ENCODE measurements at places on chromosomes 16 and 17.

- DNase-seq = no peak
Observed at GRCh38 chr17:3038941-3039340, 24.5 kb downstream of the OR1D5 start.

- DNase-seq = no peak
Observed at GRCh38 chr16:50944436-50944835, 202.6 kb downstream of the CYLD start.

DNA sequence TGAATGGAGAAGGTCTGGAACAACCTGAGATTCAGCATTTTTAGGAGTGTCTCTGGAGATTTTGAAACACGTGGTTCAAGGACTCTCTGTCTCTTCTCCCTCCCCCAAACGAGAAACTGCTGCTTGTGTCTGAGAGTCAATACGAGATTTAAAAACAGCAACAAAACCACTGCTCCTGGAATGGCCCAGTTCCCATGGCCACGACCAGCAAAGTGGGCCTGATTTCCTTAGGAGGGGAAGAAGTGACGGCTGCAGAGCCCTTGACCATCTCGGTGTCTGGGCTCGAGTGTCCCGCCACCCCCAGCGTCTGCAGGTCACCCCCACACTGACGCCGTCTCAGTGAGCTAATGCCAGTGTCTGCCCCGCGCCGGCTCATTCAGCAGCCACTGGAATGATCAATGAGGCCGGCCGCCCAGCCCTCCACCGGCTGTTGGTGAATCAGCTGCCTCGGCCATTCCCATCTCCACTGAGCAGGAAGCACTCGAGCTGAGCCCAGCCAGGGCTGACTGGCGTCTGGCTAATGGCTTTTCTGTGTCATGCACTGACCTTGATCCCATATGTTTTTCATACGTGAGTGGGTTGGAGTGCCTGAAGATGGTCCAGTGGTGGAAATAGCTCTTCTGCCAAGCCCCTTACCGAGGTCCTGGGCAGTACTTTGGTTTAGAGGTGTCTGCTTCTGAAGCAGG lies 151.8 kb downstream of the PITPNC1 start:
- no peak for DNase-seq

DNA sequence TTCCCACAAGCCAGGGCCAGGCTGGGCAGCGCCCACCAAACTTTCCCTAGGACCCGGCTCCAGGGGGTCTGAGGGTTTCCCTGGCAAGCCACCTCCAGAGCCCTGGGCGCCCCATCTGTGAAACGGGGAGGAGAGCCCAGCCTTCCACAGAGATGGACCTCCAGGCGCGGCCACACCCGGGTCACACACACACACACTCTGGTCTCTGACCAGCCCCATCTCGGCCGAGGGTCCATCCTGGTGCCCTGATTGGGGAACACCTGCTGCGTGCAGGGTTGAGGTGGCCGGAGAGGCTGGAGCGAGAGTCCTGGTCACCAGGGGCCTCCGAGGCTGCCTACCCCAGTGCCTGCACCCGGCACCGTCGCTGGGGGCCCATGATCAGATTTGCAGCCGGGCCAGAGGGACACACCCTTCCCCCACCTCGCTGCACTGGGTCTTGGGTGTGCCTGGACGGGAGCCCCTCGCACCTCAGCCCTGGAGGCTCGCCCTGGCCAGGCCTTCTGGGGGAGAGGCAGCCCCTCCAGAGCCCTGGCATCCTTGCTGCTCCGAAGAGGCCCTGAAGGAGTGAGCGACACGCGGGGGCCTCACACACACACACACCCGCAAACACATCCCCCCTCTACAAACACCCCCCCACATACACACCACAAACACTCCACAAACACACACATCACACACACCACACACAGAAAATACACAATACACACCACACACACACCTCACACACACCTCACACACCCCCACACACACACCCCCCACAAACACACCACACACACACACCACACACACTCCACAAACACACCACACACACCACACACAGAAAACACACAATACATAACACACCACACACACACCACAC lies 29.7 kb downstream of the SLC25A10 start:
- no peak for DNase-seq

DNA sequence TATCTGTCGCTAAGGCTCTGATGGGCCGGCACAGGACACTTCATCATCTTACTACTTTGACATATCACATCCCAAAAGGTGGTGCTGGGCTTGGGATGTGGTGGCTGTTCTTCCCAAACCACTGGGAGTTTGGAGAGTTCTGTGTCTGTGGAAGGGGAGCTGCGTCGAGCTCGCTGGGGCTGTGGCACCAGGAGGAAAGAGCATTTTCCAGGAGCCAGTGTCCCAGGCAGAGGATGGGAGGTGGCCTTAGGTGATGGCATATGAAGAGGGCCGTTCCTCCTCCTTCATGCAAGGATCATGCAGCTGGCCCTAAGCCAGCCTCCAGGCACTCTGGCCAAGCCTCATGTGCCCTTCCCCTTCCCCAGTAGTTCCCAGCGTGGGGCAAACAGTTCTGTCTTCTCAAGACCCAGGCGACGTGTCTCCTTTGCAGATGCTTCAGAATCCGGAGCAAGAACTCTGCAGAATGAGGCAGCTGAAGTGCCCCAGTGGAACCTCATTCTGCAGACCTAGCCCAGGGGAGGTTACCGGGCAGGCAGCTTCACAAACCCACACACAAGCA lies 89.4 kb upstream of the TNRC6C start:
- DNase-seq = no peak

- no peak for DNase-seq
Observed at GRCh38 chr17:67256075-67256732, 11.2 kb upstream of the HELZ start.

DNA sequence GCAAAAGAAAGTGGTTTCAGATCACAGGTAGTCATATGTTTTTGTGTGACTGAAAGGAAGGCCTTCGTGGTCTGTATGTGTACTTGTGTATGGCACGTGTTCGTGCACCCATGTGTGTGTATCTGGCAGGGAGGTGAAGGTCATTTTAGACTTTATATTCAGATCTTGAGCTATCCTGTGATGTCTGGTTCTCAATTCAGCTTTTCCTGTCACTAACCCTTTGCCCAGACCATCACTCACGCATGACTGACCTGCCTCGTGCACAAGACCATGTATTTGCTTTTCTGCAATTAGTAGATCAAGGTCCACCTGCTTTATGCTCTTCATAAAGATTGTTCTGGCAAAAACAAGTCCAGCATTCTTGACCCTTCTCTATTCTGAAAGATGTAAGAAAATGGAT lies 139.7 kb upstream of the MAF start:
- DNase-seq = no peak

DNA sequence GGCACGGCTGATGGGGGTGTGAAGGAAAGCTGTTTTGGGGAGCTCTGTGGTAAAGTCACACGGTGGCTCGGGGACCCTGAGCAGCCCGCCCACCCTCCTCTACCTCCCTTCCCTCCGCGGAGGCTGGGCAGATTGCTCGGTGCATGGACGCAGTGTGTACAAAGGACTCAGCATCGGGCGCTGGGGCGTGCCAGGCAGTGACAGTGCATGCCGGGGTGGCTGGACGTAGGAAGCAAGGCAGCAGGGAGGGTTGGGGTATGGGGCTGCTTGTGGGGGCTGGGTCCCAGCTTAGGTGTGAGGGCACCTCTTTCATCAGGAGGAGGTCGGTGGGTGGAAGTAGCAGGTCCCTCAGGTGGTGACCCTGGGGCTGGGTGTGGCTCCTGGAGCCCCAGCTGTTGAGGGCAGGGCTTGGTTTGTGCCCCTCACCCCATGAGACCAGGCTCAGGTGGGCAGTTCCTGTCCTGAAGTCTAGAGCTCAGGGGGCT lies 159.9 kb upstream of the GSE1 start:
- DNase-seq = no peak

DNA sequence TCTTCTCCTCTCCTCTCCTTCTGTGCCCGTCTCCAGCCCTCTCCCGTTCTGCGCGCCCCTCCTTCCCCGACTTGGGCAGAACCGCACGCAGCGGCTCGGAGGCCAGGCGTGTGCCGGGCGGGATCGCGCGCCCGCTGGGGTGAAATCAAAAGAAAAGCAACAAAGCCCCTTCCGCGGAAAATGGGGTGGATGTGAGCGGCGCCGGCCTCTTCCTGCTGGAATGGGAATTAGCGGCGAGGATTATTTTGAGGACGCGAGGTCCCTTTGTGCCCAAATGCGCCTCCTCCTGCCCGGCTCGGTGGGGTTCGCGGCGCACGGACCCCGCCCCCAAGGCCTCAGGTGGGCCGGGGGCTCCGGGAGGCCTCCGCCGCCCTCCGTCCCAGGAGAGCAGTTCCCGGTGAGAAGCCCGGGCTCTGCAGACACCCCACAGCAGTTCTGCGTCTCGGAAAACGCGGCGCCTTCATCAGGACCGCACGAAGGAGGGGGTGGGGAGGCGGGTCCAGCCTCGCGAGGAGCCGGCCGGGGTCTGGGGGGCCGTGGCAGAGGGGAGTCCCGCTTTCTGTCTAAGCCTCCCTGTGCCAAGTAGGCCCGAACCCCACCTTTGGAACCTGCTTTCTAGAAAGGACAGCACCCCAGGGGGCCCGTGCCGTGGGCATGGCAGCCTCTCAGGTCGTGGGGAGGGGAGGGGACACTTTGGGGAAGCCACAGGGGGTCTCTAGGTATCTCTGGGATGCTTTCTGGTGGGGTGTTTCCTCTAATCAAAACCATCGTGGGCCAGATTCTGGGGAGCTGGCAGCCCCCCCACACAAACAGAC lies 91.0 kb upstream of the CBX4 start:
- DNase-seq = no peak

GRCh38 chr17:82648165-82648668 lies at the start of gene WDR45B:
Gene WDR45B, minus strand, starts transcription at chr17:82648444. Its CDS starts 104 bp downstream, at chr17:82648340.
- peak; percentile 81 for DNase-seq

GRCh38 chr16:66378741-66379570 lies 12.5 kb downstream of the CDH5 start:
- no peak for DNase-seq

DNA sequence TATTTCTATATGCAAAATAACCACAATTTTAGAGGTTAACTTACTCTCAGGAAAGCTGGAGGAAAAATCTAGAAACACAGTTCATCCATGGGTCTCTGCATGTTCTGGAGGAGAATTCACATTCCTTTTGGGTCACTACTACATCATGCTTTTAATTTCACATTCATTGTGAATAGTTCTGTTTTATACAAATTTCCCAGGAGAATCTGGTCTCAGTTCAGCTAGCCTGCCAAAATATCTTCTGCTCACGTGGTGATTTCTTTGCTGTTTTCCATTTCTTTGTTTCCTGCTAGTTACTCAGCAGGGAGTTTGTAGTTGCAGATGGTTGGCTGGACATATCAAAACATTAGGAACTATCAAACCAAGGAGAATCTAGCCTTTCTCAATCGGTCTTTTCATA lies at the start of gene ABCA9:
ABCA9 (minus strand) TSS at position 106 of the 400 bp plus-strand sequence. CDS start 9,801 bp downstream, outside the sequence.
- DNase-seq = no peak

- no peak for DNase-seq
Observed at GRCh38 chr17:74380086-74380958, 13.0 kb downstream of the GPR142 start.

DNA sequence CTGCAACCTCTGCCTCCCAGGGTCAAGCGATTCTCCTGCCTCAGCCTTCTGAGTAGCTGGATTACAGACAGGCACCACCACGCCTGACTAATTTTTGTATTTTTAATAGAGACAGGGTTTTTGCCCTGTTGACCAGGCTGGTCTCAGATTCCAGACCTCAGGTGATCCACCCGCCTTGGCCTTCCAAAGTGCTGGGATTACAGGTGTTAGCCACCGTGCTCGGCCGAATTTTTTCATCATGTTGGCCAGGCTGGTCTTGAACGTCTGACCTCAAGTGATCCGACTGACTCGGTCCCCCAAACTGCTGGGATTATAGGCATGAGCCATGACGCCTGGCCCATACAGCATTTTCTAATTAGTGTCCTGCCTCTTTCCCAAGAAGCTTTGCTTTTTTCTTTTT lies 52.7 kb upstream of the ADORA2B start:
- no peak for DNase-seq

DNA sequence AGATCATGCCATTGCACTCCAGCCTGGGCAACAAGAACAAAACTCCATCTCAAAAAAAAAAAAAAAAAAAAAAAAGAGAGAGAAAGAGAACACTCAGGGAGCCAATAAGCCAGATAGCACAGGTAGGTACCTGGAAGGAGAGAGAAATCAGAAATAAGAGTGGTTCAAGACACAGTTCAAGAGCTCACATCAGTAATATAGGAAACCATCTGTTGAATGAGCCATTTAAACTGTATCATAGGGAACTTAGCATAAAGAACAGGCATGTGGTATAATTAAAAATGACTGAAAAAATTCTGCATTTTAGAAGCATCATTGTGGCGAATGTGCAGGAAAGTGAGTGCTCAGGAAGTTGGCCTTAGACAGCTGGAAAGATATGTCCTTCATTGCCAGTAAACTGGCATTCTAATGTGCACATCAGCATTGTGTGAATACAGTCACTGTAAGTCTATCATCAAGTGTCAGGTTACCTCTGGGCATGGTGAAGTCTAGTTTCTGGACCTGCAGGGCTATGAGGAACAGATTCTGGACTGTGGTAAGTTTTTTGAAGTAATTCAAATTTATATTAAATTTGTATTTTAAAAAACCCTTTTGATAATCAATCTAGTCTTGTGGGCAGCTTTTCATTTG lies 20.4 kb downstream of the KRT12 start:
- DNase-seq = no peak

DNA sequence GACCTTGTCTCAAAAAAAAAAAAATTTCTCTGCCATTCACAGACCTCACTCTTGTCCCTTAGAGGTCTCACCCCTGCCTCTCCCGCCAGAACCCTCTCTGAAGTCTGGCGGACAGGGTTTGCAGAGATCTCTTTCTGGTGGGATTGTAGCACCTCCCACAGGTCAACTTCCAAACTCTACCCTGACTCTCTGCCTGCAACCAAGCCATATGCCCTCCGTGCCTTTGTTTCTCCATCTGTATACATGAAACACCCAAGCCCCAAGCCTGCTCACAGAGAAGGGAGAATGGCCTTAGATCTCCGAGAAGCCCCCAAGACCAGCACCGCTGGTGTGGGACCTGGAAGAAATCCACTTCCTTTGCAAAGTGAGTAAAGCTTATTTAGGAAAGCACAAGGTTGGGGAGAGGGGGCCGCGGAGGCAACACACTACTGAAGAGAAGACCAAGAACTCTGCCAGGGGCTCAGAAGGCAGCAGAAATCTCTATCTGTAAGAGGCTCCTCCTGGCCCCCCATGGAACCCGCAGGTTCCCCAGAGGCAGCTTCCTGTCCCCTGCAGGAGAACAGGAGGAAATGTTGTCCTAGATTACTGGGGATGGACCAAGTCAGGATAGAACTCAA lies 219.9 kb downstream of the C16orf78 start:
- DNase-seq = no peak

- DNase-seq = no peak
Observed at GRCh38 chr17:30477774-30478115, 537 bp downstream of the GOSR1 start.

DNA sequence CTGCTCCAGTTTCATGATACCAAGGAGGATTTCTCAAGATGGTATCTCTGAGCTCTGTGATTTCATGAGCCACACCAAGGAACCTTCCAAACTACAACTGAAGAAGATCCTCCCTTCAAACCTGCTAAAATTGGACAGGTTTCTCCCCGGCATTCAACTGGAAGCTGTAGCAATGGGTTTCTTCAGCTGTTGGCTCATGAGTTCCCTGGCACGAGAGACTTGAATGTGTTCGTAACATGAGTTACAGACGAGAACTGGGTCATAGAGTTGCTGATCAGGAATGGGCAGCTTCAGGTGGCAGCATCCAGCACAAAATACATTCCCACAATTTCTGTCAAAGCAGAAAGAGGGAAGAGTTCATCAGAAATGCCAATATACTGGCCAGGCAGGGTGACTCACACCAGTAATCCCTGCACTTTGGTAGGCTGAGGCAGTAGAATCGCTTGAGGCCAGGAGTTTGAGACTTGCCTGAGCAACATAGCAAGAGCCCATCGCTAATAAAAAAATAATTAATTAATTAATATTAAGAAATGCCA lies 3.4 kb upstream of the HSF5 start:
- DNase-seq = no peak

- no peak for DNase-seq
Observed at GRCh38 chr16:23482778-23483177, 27.5 kb downstream of the GGA2 start.

Data from stimulated activated CD4-positive, alpha-beta T cell treated with anti-CD3 and anti-CD28 coated beads, Interleukin-2, amount 100 ng/mL, for 4 hours (primary cell).